ENCODE measurements at places on chromosomes 12 and 14.

- DNase-seq: no peak
Measured at GRCh38 chr14:103569408-103569807, 6.6 kb downstream of the COA8 start.

- no peak for DNase-seq
Measured at GRCh38 chr12:57193706-57194245, 22.8 kb upstream of the NXPH4 start.

GRCh38 chr14:92407410-92407809, 84.4 kb downstream of the SLC24A4 start:
- no peak for DNase-seq

- DNase-seq: no peak
Measured at GRCh38 chr14:38225946-38226345, 18.2 kb downstream of the SSTR1 start.

- DNase-seq: no peak
Measured at GRCh38 chr14:60303745-60304144, 54.7 kb downstream of the PPM1A start.

DNA sequence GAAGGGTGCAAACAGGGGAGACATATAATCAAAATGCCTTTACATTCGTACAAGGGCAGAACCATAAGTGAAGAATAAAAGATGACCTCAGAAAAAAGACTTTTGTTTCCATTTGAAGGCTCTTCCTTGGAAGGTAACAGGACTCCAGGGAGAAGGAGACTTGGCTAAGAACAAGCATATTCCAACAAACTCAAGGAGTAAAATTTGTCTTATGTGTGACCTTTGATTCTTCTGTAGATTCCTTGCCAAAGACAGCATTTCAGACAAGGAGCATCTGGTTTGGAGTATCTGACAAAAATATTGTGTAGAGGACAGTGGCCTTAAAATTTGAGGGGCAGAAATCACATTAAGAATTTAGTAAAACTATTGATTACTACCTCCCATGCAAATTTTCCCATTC, 991.9 kb downstream of the FLRT2 start:
- no peak for DNase-seq

DNA sequence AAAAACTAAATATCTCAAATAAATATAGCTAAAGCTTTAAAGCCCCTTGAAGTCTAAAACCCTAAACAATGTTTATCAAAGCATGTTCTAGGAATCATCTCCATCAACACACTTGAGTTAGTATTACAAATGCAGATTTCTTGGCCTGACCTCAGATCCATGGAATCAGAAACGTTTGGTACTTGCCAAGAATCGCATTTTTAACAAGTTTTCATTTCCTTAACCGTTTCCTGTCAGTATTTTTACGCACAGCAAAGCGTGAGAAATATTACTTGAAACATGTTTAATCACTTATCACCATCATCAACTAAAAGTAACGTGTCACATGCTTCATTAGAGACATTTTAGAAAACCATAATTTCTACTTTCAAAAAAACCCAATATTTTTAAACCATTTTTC, 9.7 kb downstream of the SLCO1C1 start:
- DNase-seq: no peak

- DNase-seq: no peak
Measured at GRCh38 chr12:81499809-81500208, 259.3 kb downstream of the PPFIA2 start.

DNA sequence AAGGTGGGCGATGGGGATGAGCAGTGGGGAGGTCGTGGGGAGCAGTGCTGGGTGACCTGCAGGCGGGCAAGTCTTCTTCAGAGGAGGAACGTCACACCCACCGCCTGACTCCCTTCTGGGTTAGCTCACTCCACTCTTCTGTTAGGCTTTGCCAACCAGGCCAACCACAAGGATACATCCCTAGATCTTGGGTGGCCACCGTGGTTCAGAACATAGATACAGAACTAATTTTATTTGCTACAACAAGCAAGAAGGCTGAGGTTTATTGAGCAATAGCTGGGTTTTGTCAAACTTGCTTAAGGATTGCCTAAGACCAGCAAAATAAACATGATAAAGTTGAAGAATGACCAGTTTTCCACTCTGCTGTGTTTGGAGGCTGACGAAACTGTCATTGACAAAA, 109.4 kb downstream of the DACT1 start:
- DNase-seq: no peak

- DNase-seq: no peak
Measured at GRCh38 chr12:83016991-83017390, 330.3 kb downstream of the TMTC2 start.

DNA sequence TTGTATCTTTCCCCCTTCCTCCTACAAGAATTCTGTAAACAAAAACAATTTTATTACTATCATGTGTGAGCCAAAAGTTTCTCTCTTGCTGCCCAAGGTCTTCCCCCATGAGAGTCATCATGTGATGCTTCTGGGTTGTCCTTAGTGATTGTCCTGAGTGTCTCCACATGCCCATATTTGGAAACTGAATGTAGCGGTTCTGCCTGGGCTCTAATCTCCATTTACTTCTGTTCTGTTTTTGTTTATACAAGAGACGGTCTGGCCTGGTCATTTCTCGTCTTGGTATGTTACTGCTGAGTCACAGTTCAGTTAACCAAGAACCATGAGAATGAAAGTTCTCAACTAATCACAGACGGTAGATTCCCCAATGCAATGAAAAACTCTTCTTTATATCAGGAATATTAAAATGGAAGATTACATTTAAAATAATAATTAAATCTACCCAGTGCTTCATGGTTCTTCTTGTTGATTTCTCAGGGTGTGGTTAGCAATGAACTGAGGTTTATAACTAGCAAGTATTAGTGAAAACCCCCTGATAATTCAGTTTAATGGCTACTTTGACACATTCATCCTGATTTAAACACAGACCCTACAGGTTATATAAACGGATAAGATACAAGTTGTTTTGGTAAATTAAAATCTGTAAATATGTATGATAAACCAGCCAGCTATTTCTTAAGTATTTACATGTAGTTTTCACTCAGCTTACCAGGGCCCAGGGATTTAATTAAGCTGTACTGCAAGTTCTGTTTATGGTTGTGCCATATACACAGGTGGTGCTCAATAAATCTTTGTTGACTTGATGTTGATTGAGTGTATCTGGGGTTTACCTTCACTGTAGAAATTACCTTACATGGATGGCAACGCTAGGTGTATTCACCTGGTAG, 81.1 kb downstream of the PELI2 start:
- DNase-seq: no peak

- no peak for DNase-seq
Measured at GRCh38 chr14:35332517-35333263, 40.5 kb downstream of the PSMA6 start.

DNA sequence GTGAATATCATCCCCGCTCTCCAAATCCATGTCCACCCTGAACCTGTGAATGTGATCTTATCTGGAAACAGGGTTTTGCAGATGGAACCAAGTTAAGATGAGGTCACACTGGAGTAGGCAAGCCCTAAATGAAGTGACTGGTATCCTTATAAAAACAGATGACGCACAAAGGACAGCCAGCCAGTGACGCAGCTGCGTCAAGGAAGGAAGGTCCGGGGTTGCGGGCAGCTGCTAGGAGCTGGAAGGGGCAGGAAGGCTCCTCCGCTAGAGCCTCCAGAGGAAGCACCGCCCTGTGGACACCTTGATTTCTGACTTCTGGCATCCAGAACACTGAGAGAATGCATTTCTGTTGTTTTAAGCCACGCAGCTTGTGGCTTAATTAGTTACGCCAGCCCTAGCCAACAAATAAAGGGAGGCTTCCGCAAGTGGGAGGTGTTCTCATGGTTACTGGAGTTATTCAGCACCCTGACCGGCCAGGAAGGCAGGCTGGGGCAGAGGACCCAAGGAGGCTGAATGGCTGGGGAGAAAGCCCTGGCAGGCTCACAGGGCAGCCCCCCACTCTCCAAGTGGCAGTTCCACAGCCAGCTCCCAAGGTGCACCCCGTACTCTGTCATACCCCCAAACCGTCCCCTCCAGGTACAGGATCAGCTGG, 127.6 kb upstream of the NCOR2 start:
- no peak for DNase-seq
